ENCODE measurements at places on chromosomes 11 and 22. TPM values are rescaled to one million over a fixed set of nuclear protein-coding genes. Genes with fewer than 3 reads are reported as not detected.

GRCh38 chr11:82676483-82677094 lies 57.1 kb downstream of the FAM181B start:
- H3K4me3 ChIP-seq: no peak overlapping the region
- H3K27me3 ChIP-seq: peaks cover 38% of the 10 kb centered on the region
- H3K4me1 ChIP-seq: no peaks in the 10 kb centered on the region
- no peaks in the 10 kb centered on the region for H3K36me3 ChIP-seq
- H3K27ac ChIP-seq: no peak overlapping the region

GRCh38 chr22:38302906-38303305 lies 14.3 kb downstream of the CSNK1E start:
- H3K4me1 ChIP-seq: peaks cover 62% of the 10 kb centered on the region
- DNase-seq: no peak
- peak overlapping the region; percentile 98 for H3K27ac ChIP-seq
- peaks cover 99% of the 10 kb centered on the region for H3K36me3 ChIP-seq

Gene NAALADL1
- total RNA-seq: not detected

- DNase-seq: peak; percentile 62
- peaks cover 46% of the 10 kb centered on the region for H3K36me3 ChIP-seq
- no peak overlapping the region for H3K27ac ChIP-seq
- H3K4me1 ChIP-seq: no peaks in the 10 kb centered on the region
- H3K27me3 ChIP-seq: no peaks in the 10 kb centered on the region
Measured at GRCh38 chr22:20741634-20742581, 32.0 kb upstream of the SERPIND1 start.

GRCh38 chr22:38239101-38239761 lies 33.6 kb downstream of the TMEM184B start:
- peaks cover 34% of the 10 kb centered on the region for H3K4me1 ChIP-seq
- H3K27me3 ChIP-seq: no peaks in the 10 kb centered on the region
- peak; percentile 62 for DNase-seq
- H3K4me3 ChIP-seq: no peak overlapping the region
- peaks cover 12% of the 10 kb centered on the region for H3K36me3 ChIP-seq

- H3K4me3 ChIP-seq: no peak overlapping the region
- no peaks in the 10 kb centered on the region for H3K36me3 ChIP-seq
Measured at GRCh38 chr22:37206118-37206840, 6.0 kb downstream of the SSTR3 start.

DNA sequence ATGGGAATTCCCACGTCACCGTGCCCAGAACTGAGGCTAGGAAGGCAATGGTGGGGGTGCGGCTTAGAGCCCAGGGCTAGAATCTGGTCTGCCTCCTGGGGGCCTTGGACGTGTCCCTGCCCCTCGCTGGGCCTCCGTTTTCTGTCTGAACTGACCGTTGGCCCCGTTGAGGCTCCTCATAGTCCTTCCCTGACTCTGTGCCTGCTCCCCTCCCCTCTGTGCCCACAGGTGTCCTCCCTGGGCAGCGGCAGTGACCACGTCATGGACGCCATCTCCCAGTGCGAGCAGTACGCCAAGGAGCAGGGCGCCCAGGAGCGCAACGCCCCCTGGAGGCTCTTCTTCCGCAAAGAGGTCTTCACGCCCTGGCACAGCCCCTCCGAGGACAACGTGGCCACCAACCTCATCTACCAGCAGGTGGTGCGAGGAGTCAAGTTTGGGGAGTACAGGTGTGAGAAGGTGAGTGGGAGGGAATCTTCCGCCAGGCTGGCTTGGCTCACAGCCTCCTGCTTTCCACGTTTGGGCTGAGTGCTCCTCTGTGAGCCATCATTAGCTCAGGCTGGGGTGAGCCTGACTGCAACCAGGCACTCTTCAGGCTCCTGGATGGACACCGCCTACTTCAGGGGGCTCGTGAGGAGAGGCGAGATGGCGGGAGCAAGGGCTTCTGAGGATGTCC lies 63.9 kb downstream of the MYO7A start:
- no peaks in the 10 kb centered on the region for H3K27me3 ChIP-seq
- H3K36me3 ChIP-seq: no peaks in the 10 kb centered on the region
- H3K4me1 ChIP-seq: no peaks in the 10 kb centered on the region
- no peak overlapping the region for H3K27ac ChIP-seq
- peak; percentile 93 for DNase-seq

DNA sequence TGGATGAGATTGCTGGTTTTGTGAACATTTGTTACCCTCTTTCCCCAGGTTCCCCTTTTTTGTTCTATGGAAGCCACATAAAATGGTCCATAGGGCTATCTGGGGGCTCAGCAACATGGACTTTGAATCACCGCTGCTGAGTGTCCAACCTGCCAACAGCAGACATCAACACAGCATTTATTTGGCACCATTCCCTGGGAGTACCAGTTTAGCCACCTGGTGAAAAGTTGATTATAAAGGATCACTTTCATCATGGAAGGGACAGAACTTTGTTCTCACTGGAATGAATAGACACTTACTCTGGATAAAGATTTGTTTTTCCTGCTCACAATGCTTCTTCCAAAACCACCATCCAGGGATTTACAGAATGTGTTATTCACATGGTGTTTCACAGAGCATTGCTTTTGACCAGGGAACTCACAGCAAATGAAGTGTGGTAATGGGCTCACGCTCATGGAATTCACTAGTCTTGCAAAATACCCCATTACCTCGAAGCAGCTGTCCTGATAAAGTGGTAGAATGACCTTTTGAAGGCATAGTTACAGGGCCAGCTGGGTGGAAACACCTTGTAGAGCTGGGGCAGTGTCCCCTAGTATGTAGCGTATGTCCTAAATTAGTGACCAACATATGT lies 43.9 kb downstream of the ADM start:
- no peak overlapping the region for H3K27ac ChIP-seq
- DNase-seq: peak; percentile 47
- no peaks in the 10 kb centered on the region for H3K27me3 ChIP-seq
- no peaks in the 10 kb centered on the region for H3K36me3 ChIP-seq

Gene TRPC6
- total RNA-seq: not detected

GRCh38 chr11:3380706-3381545 lies 2.0 kb upstream of the ZNF195 start:
- H3K36me3 ChIP-seq: peaks cover 24% of the 10 kb centered on the region
- no peak overlapping the region for H3K27ac ChIP-seq
- no peaks in the 10 kb centered on the region for H3K27me3 ChIP-seq
- no peak for DNase-seq

Gene KRTAP5-8
- not detected for total RNA-seq

DNA sequence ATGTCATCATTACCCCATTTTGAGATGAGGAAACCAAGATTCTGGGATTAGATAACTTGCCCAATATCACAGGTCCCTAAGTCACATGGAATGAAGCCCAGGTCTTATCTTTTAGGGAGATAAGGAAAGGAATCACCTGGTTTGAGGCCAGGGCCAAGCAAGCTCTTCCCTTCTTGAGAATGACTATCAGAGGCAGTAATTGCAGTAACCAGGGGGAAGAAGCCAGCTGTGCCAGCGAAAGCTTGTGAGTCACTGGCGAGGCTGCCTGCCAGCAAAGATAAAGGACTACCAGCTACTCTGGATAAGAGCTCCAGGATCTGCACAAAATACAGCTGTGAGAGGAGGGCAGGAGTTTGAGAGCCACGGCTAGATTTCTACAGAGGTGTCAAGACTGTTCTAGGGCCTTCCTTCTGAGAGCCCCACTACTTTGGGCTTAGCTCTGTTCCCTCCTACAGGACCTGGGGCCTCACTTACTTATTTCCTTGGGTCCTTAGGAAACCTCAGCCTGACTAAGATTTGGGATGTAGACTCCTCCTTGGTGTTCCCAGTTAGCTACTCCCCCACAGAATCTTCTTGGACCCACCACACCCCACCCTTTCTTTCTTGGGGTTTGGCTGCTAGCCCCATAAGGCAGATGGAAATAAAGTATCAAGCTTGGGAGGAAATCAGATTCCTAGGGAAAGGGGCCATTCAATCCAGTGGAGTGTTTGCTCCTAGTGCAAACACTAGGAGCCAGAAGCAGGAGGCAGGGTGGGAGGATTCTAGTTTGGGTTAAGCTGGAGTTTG lies 9.7 kb upstream of the CCKBR start:
- H3K36me3 ChIP-seq: no peaks in the 10 kb centered on the region
- H3K4me3 ChIP-seq: no peak overlapping the region
- H3K27ac ChIP-seq: no peak overlapping the region

Data from MCF 10A (cell line).